ENCODE measurements at places on chromosomes 4 and X. TPM values are rescaled to one million over a fixed set of nuclear protein-coding genes. Genes with fewer than 3 reads are reported as not detected.

PRRG1 gene
- total RNA-seq = 18.1 TPM

TBC1D8B gene
- total RNA-seq = 5.6 TPM

DNA sequence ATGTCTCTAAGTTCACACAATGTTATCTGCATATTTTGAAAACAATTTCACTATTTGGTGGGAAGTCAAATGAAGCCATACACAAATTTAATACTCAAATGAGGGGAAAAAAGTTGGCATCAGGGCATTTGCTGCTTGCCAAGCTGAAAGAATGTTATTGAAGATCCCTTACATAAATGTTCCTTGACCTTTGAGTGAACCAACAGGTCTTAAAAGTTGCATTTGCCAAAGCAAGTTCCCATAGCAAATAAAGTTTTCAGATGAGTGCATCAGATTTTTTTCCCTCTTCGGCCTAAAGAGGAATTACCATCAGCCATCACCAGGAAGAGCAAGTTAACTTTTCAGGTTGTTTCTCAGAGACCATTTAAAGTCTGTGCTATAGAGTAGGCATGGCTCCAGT, 115.9 kb downstream of the COX18 start:
- no peak for DNase-seq

RBMXL3 gene
- total RNA-seq = not detected

DNA sequence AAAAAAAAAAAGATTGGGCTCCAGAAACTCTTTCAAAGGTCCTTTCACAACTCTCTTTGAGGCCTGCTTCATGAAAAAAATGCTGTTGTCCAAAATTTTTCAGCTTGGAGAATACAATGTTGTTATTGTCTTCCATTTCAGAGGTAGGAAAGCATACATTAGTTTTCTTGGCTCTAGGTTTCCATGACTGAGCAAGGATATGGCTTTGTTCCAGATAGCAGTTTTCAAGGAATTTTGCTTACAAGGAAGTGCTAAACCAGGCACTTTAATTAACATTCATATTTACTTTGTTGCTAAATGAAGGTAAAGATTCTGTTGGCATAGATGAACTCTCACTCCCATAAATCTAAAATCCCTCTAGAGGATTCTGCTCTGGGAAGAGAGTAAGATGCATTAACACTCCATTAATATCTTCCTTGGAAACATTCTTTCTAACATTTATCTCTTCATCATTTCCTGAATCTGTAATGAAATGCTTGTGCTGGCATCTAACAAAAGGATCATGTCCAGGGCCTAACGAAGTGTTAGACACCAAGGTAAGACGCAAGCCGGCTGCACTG, 118.4 kb downstream of the COL25A1 start:
- DNase-seq = no peak

GRCh38 chr4:128880662-128881061, 71.2 kb downstream of the JADE1 start:
- DNase-seq = no peak

DNA sequence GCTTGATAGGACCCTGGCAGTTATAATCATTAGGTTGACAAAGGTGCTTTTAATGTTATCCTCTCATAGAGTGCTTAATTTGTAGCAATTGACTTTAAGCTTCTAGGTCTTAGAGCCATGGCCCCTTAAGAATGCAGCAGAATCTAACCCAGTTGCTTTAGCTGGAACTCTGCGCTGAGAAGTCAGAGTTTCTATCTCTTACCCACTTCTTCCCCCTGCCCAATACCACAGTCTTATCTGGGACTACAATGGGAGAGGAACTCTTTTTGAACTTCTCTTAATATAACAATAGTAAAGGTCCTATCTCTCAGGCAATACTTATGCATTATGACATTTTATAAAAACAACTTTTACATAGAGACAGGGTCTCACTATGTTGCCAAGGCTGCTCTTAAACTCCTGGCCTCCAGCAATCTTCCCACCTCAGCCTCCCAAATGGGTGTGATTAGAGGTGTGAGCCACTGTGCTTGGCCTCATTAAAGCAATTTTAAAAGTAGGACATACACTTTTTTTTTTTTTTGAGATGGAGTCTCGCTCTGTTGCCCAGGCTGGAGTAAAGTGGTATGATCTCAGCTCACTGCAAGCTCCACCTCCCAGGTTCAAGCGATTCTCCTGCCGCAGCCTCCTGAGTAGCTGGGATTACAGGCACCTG, 1.8 kb downstream of the TLR10 start:
- DNase-seq = no peak

DNA sequence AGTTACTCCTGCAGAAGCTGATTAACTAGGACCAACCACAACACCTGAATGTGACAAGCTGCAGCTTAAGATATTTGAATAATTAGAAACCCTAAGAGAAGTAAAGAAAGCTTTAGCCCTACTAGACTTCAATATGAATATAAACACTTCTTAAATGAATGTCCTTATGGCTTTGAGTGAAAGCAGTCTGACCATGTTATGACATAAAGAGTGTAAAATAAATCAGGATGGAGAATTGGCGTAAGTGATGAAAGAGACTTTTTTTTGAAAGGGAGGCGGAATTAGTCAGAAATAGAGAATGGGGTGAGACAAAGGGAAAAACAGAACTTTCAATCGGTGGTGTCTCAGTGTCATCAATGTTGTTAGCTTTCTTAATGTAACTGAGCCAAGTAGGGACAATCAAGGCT, 117.2 kb upstream of the MAGEB16 start:
- no peak for DNase-seq

- DNase-seq = no peak
Observed at GRCh38 chrX:43481576-43481975, 174.5 kb upstream of the MAOA start.

- no peak for DNase-seq
Observed at GRCh38 chr4:186132577-186133242, 28.2 kb downstream of the FAM149A start.

DNA sequence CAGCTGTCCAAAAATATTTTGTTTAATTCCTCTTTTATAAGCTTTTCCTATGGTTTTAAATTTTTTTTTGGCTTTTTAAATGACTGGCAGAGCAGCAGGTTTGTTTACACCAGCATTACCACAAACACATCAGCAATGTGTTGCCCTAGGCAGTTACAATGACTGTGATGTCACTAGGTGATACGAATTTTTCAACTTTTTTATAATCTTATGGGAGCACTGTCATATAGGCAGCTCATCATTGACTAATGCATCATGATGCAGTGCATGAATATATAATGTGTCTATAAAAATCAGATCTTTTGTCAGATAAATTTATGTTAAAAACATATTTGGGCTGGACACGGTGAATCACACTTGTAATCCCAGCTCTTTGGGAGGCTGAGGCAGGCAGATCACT, 231.6 kb upstream of the SLIT2 start:
- no peak for DNase-seq

GRCh38 chr4:683982-684622, 4.8 kb downstream of the SLC49A3 start:
- peak; percentile 86 for DNase-seq

DNA sequence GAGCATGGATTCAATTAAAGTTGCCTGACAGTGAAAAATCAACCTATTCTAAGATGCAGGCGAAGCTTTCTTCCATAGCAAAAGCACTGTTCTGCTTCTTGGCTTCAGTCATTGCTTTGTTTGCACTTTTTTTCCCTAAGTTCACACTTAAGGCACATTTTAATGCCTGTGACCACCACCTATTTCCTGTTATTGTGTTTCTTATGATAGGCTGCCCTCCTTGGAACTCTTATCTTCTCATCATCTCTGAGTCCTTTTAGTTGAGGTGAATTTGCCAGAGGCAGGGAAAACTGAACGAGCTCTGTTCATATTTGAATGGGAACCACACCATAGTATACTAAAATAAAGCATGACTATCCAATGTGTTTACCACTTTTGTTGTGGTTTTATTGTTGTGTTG, 119.8 kb downstream of the SPCS3 start:
- no peak for DNase-seq

S100P gene
- total RNA-seq = not detected

PABPC5 gene
- total RNA-seq = 4.7 TPM

GLOD5 gene
- total RNA-seq = not detected

DNA sequence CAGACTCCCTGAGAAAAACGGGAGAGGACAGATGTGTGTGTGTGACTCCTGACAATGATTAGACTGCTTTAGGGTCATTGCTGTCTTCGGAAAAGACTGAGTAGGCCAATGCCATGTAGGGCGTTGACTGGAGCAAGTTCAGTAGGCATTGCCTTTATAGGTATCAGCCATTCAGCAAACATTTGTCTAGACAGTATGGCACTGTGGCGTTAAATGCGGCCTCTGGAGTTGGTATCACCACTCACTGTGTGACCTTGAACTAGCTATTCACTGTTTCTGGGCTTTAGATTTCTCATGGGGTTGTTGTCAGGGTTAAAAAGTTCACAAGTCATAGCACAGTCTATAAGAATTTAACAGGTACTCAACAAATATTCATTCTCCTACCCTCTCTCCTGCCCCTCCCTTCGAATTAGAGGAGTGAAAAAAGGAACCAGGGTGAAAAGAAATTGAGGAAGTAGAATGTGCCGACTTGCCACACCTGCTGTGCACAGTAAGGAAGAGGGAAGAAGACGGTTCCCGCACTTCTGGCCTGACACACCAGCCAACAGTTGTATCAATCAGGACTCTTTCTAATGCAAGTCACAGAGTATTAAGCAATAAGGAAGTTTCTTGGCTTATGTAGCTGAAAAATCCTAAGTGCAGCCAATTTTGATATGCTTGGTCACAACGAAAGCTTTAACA, 83.2 kb upstream of the PLAC8 start:
- no peak for DNase-seq

EPGN gene
- not detected for total RNA-seq

EVC2 gene
- total RNA-seq = 10.8 TPM

DNA sequence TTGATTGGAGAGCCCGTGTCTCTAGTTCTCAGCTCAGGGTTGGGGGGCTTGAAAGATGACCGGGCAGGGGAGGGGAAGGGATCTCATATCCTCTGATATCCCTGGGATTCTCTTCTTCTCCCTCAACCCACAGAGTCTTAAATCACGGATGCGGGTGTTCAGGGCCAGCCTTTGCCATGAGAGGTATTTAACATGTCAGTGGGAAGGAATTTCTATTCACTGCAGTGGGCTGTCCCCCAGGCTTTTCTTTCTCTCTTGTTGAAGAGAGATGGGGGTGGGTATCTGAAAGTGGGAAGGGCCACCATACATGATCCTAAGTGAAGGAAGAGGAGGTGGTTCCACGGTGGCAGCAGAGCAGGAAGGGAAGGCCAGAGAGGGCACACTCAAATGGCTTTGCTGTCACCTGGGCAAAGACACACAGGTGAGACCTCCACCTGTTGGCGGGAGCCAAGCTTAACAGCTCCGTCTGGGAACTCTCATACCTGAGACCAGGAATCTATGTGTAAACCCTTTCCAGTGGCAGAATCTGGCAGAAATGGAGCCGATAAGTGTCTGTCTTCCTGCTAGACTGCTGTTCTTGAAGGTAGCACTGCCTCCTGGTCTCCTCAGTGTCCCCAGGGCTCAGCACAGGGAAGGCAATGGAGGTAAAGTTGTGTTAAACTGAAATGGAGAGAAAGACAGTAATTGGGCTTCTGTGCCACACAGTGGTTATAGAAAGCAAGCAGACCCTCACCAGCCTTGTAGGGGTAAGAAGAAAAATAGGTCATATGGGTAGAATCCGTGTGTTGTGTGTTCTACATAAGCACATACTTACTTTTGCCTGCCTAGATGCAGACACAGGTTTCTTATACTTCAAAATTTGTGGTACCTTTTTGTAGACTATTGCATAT, 49.4 kb downstream of the RHOH start:
- no peak for DNase-seq

C4orf51 gene
- total RNA-seq = not detected

HSD17B13 gene
- not detected for total RNA-seq

GRCh38 chrX:9899640-9900111, 67.5 kb upstream of the CLDN34 start:
- peak; percentile 72 for DNase-seq

- peak; percentile 49 for DNase-seq
Observed at GRCh38 chr4:139550724-139551429, 5.1 kb downstream of the SETD7 start.

GRCh38 chrX:455199-455598, 68.5 kb upstream of the PPP2R3B start:
- DNase-seq = peak; percentile 66

DNA sequence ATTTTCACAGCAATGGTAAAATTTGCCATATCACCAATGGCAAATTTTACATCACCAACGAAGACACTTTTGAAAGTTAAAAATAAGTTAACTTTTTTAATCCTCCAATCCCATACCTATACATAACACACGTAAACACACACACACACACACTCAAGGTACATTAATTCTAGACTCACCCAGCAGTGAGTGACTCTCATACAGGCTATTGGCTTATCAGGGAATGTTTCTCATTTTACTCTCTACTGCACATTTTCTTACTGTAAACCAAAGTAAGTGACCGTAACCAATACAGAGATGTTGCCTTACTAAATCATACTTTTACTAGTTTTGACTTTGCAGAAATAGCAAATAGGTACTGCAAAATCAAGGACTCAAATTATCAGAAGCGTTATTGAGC, 2.3 kb downstream of the VEGFC start:
- DNase-seq = no peak

- DNase-seq = no peak
Observed at GRCh38 chr4:46870411-46870810, 38.6 kb downstream of the COX7B2 start.

DNA sequence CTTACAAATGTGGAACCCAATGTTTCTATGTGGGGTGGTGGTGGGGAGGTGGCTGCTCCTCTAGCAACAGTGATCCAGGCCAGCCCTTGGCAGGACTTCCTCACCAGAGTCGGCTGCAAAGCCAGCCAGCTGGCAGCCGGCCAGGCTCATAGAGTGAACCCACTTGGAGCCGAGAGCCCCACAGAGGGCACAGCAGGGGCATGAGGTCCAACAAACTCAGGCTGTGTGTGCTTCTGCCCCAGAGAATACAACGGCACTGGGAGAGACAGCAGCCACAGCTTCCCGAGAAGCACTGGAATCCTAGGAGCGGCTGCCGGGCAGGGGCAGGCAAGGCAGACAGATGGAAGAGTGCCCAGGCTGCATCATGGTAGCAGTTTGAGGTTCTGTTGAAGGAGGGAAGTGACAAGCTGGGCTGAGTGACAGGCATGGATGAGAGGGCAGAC, 23.5 kb upstream of the SOWAHD start:
- DNase-seq = peak; percentile 59

MAGEE2 gene
- not detected for total RNA-seq

- no peak for DNase-seq
Observed at GRCh38 chr4:79272761-79273160, 53.1 kb downstream of the NAA11 start.

GRCh38 chr4:955161-955921, 18.0 kb downstream of the DGKQ start:
- no peak for DNase-seq

GRCh38 chr4:8110071-8110986, 48.3 kb downstream of the ABLIM2 start:
- no peak for DNase-seq
